ENCODE measurements at places on chromosomes 16 and 17.

GRCh38 chr17:10610884-10611283 is 46.2 kb downstream of the MYH3 start:
- no peak for DNase-seq

DNA sequence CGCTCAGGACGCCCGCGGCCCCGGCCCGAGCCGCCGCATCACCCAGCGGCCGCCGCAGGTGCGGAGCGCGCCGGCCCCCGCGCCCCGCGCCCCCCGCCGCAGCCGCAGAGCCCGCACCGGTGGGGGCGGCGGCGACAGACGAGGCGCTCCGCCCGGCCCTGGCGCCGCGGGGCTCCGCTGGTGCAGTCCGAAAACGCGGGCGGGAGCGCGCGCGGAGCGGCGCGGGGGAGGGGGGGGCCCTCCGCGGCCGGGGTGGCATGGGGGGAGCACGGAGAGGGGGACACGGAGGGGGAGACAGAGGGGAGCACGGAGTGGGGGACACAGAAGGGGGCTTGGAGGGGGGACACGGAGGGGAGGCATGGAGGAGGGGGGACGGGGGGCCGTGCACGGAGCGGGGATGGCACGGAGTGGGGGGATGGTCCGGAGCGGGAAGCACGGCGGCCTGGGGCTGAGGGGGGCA is at the start of gene AATK:
AATK (minus strand) TSS at position 189 of the 460 bp plus-strand sequence. CDS start 229 bp downstream, outside the sequence.
- no peak for DNase-seq

DNA sequence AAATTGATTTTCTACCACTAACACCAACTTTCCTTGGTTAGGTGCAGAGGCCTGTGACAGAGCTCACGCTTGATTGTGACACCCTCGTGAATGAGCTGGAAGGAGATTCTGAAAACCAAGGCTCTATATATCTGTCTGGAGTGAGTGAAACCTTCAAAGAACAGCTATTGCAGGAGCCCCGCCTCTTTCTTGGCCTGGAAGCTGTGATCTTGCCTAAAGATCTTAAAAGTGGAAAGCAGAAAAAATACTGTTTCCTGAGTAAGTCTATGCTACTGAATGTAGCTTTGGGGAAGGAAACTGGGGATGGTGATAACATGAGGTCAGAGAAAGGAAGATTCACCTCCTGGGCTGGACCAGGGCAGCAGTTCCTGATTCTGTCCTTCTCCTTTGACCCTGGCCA is 38.3 kb downstream of the REXO5 start:
- peak; percentile 54 for DNase-seq

DNA sequence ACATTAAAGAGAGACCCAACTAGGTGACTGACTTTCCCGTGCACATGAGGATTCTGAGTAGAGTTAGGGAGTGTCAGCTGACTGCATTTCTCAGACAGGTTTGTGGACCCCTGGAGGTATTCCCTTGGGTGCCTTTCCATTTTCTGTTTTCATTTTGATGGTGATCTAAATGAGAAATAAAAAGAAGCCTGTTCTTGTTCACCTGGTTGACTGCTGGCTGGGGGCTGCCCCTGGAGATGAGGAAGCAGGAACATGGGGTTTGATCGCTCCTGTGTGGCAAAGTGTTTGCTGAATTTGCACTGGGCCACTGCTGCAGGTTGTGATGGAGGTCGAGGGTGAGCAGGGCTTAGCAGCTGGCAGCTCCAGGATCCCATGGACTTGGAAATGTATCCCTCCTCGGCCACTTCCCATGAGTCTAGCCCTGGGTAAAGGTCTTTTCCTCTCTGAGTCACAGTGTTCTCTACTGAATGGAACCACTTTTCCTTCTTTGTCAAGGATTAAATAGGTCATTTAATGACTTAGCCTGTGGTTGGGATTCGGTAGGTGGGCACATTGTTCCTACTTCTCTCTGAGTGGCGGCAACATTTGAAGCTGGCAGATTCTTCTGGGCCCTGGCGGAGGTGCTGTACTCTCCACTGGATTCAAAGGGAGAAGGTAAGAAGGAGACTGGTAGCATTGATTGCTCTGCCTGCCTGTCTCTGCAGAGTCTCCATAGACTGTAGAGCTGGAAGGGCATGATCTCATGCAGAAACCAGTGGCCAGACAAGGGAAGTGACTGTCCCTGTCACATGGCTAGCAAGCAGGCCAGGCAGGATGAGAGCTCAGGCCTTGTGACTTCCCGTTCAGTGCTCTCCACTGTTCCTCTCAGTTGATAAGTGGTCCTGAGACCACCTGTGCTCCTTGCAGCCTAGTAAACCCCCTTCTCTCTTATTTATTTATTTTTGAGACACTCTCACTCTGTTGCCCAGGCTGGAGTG is 17.9 kb downstream of the SNX29 start:
- peak; percentile 50 for DNase-seq

DNA sequence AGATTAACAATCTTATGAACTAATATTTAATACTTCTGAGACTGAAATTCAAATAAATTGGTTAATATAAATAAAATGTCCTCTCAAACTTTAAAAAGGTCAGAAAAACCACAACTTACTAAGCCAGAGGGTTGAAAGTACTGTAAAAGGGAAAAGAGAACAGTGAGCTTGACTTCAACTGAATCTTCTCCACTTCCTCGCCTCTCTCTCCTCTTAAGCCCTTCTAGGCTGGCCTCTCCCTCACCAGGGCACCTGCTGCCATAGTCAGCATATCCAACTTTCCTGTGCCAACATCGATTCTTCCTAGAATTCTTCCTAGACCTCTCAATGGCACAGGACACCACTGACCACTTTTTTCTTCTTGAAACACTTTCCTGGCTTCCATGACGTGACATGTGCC is 19.4 kb downstream of the GNA13 start:
- no peak for DNase-seq

GRCh38 chr17:32913593-32913992 is 14.4 kb upstream of the TMEM98 start:
- DNase-seq = no peak

- DNase-seq = no peak
These were observed 787 bp downstream of the CDH11 start for GRCh38 chr16:65120831-65121721.

DNA sequence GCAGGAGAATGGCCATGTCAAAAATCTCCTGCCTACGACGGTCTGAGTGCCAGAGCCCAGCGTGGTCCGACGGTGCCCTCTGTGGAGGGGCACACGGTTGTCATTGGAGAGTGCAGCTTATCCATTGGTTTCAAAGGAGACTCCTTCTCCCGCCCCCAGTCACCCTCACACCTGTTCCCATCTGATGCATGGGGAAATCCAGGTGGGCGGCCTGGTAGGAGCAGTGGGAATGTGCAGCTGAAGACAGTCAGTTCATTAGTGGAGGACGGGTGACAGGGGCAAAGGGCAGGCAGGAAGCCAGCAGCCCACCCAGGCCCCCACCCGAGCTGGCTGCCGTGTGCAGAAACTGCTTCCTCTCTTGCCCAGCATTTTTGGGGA is 162.3 kb downstream of the IRF8 start:
- no peak for DNase-seq

DNA sequence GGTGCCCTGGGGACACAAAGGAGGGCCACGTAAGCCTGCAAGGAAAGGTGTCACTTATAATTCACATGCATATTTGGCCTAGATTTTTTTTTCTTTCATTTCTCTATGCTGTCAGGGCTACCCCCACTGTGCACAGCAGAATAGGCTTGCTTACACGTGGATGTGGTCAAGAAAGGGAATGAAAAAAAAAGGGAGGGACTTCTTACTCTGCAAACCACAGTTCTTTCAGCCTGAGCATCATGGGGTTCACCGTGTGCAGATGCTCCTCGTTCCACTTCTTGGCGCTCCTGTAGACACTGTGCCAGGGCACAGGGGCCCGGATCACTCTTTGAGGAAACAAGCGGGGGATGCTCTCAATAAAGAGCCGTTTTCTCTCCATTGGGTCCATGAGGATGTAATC is 16.6 kb downstream of the DNAH3 start:
- DNase-seq = no peak

DNA sequence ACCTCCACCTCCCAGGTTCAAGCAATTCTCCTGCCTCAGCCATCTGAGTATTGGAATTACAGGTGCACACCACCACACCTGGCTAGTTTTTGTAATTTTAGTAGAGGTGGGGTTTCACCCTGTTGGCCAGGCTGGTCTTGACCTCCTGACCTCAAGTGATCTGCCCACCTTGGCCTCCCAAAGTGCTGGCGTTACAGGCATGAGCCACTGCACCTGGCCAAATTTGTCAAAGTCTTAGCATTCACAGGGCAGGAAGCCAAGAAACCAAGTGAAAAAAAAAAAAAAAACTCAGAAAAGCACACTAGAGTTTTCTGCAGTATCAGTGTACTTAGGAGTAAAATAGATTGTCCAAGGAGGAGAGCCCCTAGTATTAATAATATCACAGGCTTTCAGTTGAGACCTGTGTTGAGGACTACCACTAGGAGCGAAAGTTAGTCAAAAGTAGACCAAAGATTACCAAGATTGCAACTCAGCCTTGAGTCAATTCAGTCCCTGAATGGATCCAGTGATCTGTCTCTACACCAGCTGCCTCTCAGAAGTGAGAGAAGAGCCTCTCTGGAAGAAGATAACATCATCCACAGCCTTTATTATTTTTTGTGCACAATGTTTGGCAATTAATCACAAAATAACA is 159.7 kb downstream of the CEP112 start:
- no peak for DNase-seq

- no peak for DNase-seq
These were observed 42.8 kb downstream of the PHKB start for GRCh38 chr16:47503936-47504335.

DNA sequence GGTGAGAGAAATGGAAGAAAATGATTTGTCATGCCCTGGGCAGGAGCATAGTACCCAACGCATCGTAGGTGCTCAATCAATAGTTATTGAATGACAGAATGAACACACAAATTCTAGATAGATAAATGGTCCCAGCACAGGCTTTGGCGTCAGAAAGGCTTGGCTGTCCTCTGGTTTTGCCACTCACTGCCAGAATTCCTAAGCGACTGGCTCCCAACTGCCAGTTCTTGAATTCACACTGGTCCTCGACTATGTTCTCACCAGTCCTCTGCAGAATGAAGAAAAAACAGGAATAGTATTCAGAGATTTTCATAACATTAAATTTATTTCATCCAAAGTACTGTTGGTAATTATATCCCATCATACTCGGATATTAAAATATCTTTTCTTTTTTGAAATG is 163.1 kb upstream of the NOL11 start:
- no peak for DNase-seq

DNA sequence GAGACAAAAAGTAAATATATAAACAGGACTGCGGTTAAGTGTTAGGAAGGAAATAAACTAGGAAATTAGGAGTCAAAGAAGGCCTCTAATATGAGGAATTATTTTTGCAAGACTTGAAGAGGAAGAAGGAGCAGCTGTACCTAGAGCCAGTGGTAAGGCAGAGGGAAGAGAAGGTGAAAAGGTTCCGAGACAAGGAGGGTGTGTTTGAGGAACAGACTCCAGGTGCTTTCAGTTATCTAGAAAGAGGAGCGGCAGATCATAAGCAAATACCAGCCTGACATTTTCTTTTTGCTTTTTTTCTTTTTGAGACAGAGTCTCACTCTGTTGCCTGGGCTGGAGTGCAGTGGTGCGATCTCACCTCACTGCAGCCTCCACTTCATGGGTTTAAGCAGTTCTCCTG is 61.0 kb downstream of the CHD9 start:
- no peak for DNase-seq

DNA sequence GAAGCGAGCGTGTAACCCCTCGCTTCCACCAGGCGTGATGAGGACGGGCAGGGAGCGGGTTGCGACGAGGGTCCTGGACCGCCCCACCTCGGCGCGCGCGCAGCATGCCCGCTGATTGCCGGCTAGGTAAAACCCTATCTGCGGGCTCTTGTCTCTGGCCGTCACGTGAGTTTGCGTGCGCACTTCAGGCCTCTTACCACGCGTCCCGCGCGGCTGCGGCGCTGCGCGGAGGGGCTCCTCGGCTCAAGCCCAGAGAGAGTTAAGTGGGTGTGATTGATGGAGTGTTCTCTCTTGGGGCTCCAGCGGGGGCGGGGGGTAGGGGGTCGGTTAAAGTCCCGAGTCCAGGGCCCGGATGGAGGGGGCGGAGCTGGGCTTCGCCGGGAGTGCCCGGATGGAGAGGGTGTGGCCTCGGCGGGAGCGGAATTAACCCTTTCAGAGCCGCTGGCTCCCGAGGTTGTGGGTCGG is 7.9 kb downstream of the KDM6B start:
- DNase-seq = peak; percentile 92

GRCh38 chr16:8893426-8893825 is 11.3 kb downstream of the LITAFD start:
- no peak for DNase-seq

GRCh38 chr16:68358951-68359350 is 48.1 kb downstream of the PRMT7 start:
- no peak for DNase-seq

GRCh38 chr16:66391726-66392670 is 25.5 kb downstream of the CDH5 start:
- DNase-seq = no peak

DNA sequence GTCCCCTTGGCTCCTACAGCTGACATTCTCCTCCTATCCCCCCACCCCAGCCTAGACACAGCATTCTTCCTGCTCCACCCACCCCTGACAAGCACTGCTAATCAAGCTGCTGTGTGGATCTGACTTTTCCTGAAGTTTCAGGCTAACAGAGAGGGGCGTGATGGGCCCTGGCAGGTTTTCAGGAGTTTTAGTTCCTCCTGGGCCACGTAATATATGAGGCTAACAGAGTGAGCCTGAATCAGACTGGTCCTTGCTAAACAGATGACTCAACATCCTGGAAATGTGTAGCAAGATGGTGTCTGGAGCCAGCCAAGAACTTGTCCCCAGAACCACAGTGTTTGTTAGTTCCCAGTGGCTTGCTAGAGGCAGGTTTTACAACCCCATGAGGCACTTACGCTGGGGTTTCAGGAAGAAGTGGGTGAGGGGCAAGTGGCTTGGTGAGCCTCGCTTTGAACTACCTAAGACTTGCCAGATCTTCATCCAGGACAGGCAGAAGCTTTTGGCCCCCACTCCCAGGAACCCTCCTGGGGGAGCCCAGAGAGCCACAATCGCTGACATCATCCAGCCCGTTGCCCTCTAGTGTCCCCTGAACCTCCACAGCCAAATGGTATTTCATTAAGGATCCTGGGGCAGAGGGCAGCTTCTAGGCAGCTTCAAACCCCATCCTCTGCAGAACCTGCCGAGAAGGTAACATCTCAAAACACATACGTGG is 15.9 kb downstream of the TMEM92 start:
- DNase-seq = peak; percentile 57

GRCh38 chr16:11824362-11824761 is 27.0 kb downstream of the RSL1D1 start:
- peak; percentile 75 for DNase-seq

GRCh38 chr17:28065706-28066105 is 23.2 kb downstream of the NLK start:
- no peak for DNase-seq

- DNase-seq = no peak
These were observed 24.0 kb upstream of the ALDH3A1 start for GRCh38 chr17:19771971-19772630.

DNA sequence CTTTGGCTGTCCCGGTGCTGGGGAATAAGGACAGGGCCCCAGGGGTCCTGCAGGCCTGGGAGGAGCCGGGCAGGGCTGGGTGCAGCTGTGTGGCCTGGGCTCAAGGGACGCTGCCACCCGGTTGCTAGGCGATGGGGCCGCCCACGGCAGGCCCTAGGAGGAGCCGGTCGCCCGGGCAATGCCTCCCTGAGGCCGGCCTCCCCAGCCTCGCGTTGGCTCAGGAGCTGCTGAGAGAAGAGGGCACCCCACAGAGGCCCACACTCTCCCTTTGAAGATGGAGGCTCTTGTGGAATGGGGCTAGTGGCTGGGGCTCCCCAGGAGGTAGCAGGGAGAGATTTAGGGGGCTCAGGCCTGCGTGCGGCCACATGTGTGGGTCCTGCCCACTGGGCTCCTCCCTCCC is at the start of gene CIBAR2:
CIBAR2 (minus strand) TSS at position 109 of the 400 bp plus-strand sequence. CDS start 120 bp downstream, outside the sequence.
- no peak for DNase-seq
